ENCODE measurements at places on chromosomes 4 and X. TPM values are rescaled to one million over a fixed set of nuclear protein-coding genes. Genes with fewer than 3 reads are reported as not detected.

- no peak for DNase-seq
Observed at GRCh38 chr4:75037252-75037651, 104.3 kb downstream of the PARM1 start.

GRCh38 chr4:16660656-16661055 is 237.8 kb downstream of the LDB2 start:
- no peak for DNase-seq

Gene TNIP2
- polyA plus RNA-seq, result 43.8 TPM

DNA sequence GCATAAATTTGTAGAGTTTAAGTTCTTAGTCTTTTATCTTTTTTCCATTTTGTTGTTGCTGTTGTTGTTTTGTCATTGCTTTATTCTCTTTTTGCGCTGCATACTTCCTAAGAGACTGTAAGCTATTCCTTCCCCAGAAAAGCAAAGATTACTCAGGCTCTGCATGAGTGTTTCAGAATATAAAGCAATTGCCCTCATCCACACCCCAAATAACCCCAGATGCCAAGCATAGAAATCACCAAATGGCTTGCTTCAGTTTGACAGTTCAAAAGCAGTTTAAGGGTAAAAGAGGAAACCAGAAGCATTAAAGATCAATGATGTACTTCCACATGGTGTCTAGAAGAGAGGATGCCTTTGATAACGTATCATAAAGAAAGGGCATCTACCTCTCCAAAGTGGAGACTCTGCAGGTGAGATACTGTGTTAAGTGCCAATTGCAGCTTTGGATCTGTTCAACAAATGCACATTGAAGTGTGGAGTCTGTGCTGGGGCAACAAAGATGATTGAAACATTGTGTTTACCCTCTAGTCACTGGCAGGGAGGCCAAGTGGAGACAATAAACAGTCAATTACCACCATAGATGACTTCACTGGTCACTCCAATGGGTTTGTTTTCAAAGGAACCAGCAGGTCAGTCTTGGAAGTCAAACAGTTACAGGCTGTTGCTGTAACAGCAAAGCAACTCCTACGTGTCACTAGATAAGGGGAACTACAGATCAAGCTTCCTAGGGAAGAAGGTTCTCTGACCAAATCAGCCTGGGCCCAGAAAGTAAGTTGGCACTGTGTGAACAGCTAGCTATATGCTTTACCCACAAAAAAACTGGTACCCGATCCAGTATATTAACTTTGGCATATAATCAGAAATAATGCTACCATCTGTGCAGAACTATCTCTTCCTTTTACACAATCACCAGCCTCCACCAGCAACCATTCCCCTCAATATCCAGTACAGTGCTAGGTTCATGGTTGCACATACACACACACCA is 40.6 kb upstream of the IL21 start:
- DNase-seq, result no peak

GRCh38 chr4:34000356-34000755 is 2244.0 kb downstream of the ARAP2 start:
- DNase-seq, result no peak

- DNase-seq, result peak; percentile 81
Observed at GRCh38 chrX:17374619-17375366, at the start of gene NHS. Gene NHS, plus strand, starts transcription at chrX:17375200. Its CDS starts 558 bp downstream, at chrX:17375758.

- no peak for DNase-seq
Observed at GRCh38 chr4:134499074-134499473, 297.5 kb upstream of the PABPC4L start.

- no peak for DNase-seq
Observed at GRCh38 chr4:8150152-8151090, 8.2 kb downstream of the ABLIM2 start.

DNA sequence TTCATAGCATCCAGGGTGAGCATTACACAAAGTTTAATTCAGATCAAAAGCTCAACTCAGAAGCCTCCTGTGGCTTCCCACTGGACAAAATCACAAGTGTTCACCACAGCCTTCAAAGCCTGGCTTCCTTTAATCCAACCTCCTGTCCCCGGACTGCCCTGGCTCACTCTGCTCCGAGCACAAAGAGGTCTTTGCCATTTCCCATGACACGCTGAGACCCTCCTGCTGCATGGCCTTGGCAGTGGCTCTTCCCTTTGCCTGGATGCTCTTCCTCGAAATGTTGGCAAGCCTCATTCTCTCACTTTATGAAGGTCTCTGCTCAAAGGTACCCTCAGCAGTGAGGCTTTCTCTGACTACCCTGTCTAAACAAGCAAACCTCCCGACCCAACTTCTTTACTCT is 41.0 kb downstream of the LDB2 start:
- DNase-seq, result no peak

GRCh38 chrX:121151293-121151692 is 103.9 kb downstream of the GLUD2 start:
- DNase-seq, result no peak

DNA sequence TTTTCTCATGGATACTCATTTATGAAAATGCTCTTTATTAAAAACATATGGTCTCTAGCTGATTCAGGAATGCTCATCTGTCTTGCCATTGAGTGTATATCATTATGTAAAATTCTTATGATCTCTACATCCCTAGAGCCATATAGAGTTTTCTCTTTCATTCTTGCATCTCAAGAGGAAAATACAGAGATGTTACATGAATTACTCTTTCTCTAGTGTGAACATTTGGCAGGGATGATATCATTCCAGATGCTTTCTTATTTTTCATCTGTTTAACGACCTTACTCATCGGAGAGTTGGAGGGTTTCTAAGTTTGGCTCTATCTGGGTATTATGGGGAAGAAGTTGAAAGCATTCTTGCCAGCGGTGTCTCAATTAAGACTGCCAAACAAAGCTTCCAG is 202.9 kb upstream of the SLC7A11 start:
- DNase-seq, result no peak

Gene XAGE1A
- not detected for polyA plus RNA-seq

Gene NEXMIF
- 0.05 TPM for polyA plus RNA-seq

Gene PALLD
- polyA plus RNA-seq, result 576 TPM

GRCh38 chr4:105059337-105059736 is 87.3 kb upstream of the TET2 start:
- no peak for DNase-seq

GRCh38 chr4:150722908-150723362 is 141.0 kb downstream of the MAB21L2 start:
- DNase-seq, result peak; percentile 88

Gene HAUS3
- polyA plus RNA-seq, result 9.2 TPM

Gene SLC49A3
- polyA plus RNA-seq, result 3.0 TPM

- no peak for DNase-seq
Observed at GRCh38 chr4:113945906-113946305, 33.5 kb downstream of the ARSJ start.

- no peak for DNase-seq
Observed at GRCh38 chr4:176259330-176260090, 9.5 kb downstream of the ASB5 start.

DNA sequence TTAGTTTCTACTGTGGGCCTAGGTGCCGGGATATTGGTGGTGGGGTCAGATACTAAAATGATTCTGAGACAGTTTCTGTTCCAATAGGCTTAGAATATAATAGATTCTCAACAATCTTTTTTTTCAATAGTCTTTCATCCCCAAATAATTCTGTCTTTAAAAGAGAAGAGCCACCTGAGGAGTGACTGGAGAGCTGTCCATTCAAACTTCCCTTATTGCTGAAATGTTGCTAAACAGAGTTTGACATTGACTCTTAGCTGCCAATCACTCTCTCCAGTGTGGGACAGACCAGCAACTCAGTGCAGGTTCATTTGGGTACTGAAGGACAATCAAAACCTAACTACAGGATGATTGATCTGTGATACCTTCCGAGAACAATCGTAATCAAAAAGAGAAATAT is 12.4 kb upstream of the ADH7 start:
- no peak for DNase-seq

Gene MAGEB1
- not detected for polyA plus RNA-seq

- no peak for DNase-seq
Observed at GRCh38 chr4:25908491-25908901, 5.5 kb upstream of the SMIM20 start.

- no peak for DNase-seq
Observed at GRCh38 chr4:552019-552418, 24.1 kb downstream of the TMEM271 start.

DNA sequence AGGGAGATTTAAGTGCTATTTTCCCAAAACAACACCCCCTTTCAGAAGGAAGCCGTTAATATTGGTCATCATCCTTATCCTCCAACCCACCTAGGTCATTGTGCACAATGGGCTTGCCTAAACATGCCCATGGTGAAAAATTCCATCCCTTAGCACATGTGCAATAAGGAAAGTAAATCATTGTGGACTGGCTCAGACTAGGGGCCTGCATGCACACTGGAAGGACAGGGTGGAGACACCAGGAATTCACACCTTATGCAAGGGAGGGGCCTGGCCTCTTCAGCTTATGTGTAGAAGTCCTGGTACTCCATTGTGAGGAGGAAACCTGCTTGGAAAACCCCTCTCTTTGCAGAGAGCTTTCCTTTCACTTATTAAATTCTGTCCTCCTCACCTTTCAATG is 311.4 kb upstream of the NDST4 start:
- DNase-seq, result no peak

DNA sequence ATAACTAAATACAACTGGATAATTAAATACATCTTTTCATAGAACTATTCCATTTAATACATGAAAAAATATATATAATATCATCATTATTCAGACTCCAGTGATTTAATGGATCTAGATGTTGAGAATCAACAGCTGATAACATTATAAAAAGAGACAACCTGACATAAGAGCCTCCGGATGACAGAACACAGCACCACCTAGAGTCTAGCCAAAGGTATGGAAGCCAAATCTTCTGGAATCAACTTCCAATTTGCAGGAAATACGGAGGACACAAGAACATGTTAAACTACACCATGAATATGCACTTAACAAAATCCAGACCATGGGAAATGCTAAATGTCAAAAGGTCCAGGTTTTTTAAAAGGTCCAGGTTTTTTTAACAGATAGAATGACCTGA is 55.0 kb downstream of the LRBA start:
- DNase-seq, result no peak

DNA sequence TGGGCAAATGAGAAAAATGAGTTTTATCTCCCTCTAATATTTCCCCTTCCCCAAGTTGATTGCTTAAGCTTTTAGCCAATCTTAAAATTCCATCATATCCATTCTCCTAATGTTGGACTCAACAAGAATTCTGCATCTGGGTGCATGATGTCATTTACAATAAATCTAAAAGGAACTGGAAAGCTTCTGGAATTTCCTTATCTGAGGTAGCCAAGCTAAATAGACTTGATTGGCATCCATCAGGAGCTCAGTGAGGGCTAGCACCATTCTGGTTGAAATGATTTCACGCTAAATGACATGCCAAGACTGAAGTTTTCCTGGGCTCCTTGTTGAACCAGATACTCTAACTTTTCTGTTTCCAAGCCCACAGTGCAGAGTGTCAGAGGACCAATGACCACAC is 110.3 kb upstream of the SCML1 start:
- no peak for DNase-seq

Gene MTNR1A
- polyA plus RNA-seq, result not detected

- DNase-seq, result no peak
Observed at GRCh38 chr4:20299515-20299914, 47.8 kb downstream of the SLIT2 start.

DNA sequence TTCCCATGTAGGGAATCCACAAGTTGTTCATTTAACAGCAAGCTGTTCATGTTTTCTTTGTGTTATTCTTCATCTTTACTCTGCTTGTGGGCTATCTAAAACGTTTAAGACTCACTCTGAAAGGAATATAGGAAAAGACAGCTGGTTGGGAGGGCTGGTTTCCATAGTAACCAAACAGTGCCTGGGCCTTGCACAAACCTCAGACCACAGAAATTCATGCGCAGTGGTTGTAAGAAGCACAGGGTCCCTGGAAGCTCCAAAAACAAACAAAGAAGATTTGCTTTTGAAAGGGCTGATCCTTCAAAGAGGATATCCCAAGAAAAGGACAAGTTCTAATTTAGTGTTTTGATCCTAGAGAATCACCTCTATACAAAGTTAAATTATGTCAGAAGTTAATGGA is 7.8 kb downstream of the SERTM2 start:
- no peak for DNase-seq

GRCh38 chr4:13656569-13657405 is 29.3 kb upstream of the BOD1L1 start:
- DNase-seq, result peak; percentile 84

DNA sequence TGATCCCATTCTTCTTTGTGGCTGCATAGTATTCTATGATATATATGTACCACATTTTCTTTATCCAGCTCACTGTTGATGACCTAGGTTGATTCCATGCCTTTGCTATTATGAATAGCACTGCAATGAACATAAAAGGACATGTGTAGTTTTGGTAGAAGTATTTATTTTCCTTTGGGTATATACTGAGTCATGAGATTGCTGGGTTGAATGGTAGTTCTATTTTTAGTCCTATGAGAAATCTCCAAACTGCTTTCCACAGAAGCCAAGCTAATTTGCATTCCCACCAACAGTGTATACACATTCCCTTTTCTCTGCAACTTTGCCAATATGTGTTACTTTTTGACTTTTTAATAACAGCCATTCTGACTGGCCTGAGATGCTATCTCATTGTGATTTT is 278.3 kb downstream of the PCDH18 start:
- no peak for DNase-seq

DNA sequence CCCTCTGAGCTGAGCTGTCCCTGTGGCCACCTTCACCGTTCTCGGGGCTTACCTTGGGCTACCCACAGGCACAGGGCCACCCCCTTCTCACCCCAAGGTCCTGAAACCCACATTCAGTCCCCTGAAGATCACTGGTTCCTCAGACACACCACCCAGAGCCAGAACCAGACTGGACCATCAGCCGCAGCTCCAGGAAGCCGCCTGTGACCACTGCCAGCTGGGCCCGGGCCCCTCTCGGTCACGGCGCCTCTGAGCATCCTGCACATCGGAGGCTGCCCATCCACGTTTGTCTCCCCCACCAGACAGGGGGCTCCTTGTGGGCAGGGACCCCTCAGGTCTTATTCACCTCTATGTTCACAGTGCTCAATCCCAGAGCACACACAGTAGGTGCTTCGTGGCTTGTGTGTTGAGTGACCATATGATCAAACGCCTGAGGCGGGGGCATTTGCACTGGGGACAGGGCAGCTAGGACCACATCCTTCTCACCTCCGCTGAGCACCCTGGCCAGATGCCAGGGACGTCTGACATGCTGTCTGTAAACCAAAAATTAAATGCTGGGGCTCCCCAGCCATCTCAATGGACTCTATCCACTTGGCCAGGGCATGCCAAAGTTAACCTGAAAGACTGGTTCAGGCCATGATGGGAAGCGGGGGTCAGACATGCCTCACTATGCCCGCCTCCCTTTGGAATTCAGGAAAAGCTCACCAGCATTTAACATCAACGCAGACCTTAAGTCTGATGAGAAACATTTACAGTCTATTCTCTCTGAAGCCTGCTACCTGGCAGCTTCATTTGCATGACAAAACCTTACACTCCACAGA is 109.4 kb upstream of the AFAP1 start:
- DNase-seq, result no peak

- DNase-seq, result no peak
Observed at GRCh38 chr4:159035570-159035969, 67.3 kb upstream of the RAPGEF2 start.

DNA sequence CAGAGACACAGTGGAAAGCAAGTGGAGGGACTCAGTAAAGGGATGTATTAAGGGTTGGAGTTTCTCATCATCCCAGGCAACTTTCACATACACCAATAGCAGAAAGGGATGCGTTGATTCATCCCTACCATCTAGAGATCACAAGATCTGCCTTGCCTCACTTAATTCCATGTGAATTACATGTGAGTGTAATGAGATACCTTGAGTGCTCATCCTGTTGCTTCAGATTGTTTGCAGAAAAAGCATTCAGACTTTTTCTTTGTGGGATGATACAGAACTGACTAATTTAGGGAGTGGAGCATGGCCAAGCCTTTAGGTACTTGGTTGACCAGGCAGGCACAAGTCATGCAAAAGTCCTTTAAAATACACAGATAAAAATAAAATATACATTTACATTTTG is 124.8 kb upstream of the SLIT2 start:
- no peak for DNase-seq

Gene GUCY1B1
- 10.0 TPM for polyA plus RNA-seq

Gene PCDH11X
- polyA plus RNA-seq, result 1.1 TPM
